CD4-positive, alpha-beta memory T cell (primary cell): ENCODE measurements at places on chromosomes 16 and 17.

DNA sequence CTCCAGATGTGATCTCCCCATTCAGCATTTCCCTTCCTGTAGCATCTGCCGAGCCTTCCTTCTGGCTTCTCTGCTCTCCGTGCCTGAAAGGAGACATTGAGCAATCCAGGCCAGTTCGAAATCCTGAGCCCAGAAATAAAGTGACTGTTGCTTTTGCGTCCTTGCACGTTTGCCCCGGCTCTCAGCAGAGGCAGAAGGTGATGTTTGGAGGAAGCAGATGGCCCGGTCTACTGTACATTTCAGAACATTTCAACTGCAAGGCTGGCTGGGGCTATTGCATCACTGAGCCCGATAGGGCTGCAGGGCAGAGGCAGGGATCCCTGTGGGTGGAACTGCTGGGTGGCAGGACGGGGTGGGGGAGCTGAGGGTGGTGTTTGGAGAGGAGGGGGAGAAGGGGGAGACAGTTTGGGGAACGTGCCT lies 29.4 kb downstream of the IRF8 start:
- no peak for DNase-seq

DNA sequence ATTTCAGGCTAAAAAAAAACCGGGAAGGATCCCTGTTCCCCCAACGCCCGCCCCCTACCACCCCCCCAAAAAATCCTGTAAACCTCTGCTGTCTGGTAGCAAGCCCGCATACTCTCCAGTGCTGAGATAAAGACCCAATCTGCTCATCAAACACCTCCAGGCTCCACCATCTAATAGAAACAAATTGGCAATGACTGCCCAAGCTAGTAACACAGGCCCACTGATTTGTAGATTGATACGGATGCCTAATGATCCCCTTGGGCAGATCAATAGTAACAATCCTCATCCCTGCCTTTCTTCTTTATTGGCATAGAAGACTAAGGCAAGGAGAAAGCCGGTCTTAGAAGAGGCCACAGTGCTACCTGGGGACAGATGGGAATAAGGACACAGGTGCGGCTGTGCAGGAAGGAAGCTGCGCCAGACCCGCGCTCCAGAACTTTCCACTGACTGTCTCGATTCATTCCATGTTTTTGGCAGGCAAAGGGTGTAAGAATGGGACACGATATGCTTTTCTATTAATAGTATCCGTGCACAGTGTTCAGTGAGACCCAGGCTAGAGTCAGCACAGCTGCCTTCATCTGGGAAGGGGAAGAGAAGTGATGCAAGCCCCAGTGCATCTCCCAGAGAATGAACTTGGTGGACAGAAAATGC lies 407.6 kb upstream of the PSMD7 start:
- no peak for DNase-seq

DNA sequence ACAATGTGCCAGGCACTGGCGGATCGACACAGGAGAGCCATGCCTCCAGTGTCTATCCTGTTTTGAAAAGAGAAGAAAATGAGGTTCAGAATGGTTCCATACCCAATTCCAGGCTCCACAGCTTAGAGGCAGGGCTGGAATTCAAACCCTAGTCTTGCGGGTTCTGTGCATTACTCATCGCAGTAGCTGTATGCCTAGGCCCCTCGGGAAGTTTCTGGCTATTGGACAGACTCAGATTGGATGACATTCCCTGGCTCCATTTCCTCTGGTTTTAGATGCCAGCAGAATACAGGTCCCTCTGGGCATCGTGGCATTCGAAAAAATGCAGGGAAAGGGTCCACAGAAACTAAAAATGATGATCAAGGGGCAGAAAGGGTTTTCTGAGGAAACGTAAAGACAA lies 184.7 kb downstream of the COPRS start:
- DNase-seq = no peak

DNA sequence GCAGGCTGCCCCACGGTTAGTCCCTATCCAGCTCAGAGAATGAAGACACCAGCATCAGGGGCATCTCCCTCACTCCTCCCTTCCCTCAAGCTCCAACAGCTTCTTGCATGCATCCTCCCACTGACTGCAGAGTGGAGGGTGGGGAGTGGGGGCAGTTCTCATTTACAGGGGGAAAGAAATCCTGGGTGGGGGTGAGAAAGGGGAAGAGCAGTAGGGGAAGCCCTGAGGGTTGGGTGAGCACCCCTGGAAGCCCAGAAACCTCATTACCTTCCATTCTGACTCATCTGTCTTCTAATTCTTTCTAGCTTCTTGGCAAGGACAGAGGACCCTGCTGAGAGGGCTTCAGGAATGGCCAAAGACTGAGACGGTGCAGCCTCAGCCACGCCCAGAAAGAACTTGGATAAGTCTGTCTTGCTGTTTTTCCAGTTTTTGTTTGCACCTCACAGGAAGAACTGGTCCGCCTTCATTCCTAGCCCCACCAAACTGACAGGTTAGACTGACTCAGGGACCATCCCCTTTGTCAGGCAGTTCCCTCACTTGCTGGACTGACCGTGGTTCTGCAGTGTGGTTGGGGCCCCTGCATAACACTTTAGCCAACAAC lies 52.5 kb upstream of the WSB1 start:
- no peak for DNase-seq

DNA sequence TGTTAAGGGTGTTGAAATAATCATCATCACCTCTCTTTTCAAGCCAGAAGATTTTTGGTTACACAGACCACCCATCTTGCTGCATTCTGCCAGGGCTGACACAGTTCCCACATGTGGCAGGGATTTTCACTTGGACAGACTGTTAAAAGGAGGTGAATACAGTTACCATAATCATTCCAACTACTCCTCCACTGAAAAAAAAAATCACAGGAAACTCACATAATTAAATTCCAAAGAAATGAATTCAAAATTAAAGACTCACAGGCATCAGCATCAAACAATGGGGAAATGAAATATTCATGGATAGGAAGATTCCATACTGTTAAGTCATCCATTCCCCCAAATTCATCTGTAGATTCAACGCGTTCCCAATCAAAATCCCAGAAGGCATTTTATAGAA lies 209.4 kb downstream of the MRTFB start:
- no peak for DNase-seq

GRCh38 chr17:8345052-8345690 lies 5.5 kb downstream of the ODF4 start:
- DNase-seq = no peak

- no peak for DNase-seq
These were observed 90.7 kb downstream of the CDH8 start for GRCh38 chr16:61945511-61945910.

DNA sequence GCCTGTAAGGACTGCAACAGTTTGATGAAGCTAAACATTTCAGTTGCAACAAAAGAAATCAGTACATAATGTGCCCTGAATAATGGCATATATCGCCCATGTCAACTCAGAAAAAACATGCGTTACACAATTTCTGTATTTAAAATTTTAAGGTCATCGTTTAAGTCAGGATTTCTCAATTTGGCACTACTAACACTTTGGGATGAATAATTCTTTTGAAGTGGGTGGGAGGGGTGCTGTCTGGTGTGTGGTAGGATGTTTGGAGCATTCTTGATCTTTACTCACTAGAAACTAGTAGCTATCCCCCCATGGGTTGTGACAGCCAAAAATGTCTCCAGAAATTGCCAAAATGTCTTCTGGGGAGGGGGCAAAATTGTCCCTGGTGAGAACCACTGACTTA lies 50.7 kb upstream of the CNTNAP4 start:
- DNase-seq = no peak

- no peak for DNase-seq
These were observed 10.1 kb downstream of the METRNL start for GRCh38 chr17:83089328-83090132.

DNA sequence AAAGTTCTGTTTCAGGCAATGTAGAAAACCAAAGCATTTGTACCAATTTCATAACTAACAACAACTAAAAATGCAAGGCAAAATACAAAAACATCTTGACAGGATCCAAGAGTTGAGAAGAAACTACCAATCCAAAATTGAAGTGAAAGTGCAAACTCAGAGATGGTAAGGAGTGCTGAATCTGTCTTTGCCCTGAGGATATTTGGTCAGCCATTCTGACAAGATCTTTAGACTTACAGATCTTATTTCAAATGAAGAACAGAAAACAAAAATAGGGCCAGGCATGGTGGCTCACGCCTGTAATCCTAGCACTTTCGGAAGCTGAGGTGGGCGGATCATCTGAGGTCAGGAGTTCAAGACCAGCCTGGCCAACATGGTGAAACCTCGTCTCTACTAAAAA lies 412.8 kb downstream of the ZFHX3 start:
- no peak for DNase-seq

DNA sequence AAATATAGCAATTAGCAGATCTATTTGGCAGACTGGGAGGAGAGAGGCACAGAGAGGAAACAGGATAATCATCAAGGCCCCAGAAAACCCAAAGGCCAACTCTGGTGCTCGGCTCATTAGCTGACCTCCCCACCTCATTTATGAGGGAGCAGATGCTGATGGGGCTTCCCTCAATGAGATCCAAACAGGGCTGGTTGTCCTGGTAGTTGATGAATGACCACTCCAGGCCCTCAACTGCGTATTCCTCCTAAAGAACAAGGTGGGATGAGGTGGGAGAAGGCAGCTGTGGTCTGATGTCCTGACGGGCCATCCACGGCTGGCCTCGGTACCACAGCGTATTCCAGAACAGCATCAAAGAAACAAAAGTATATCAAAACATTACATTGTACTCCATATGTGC lies 20.8 kb downstream of the ZNHIT3 start:
- no peak for DNase-seq

DNA sequence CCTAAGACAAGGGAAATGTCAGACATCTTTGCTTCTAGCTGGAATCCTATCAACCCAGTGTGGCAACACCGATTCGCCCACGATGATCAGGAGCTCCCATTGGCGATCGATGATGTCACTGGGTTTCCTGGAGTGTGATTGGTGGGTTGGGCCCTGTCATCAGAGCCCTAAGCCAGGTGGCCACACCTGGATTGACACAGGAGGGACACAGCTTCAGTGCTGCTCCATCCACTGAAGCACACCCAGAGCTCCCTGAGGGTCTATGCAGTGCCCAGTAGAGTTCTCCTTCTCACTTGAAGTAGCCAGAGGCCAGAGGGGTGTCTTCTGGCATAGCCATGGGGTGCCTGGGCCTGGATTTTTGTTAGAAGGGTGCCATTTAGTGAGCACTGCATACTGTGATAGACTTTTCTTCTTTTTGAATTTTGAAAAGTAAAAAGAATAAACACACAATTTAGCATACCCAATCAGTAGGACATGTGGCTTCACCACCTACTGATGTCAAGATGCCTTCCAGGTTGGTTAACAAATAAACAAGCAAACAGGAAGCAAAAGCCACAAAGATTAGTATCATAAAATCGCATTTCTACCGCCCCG lies 77.6 kb downstream of the CMIP start:
- DNase-seq = peak; percentile 64

DNA sequence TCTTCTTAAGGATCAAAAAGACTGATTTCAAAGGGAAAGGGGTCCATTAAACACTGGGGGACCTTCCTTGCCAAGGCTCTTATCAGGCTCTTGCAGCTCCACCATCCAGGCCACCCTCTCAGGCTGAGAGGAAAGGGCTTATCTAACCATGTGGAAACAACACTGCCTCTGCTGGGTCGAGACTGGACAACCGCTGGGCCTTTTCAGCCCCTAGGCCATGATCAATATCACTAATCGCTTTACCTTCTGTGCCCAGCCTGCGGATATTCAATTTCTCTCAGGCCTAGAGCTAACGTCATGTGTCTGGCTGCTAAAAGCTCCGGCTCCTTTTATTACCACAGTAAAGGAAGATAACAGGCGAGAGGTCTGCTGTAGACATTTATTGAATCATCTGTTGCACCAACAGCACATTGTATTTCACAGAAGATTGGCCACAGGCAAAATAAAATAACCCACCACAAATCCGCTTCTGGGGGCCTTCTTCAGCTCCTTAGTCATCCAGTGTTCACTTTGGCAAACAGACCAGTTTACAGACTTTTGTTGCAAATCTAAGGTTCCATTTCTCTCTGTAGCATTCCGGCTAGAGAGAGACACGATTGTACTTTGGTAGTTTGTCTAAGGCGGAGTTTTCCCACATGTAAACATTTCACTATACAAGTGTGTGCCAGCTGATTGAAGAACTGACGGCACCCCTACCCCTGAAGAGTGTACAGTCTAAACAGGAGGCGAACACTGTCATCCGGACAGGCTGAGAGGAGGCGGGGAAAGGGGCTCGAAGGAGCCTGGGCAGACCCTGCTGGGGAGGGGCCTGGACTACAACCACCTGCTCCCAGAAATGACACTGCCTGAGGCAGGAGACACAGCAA lies 13.9 kb downstream of the CYB561 start:
- DNase-seq = no peak

DNA sequence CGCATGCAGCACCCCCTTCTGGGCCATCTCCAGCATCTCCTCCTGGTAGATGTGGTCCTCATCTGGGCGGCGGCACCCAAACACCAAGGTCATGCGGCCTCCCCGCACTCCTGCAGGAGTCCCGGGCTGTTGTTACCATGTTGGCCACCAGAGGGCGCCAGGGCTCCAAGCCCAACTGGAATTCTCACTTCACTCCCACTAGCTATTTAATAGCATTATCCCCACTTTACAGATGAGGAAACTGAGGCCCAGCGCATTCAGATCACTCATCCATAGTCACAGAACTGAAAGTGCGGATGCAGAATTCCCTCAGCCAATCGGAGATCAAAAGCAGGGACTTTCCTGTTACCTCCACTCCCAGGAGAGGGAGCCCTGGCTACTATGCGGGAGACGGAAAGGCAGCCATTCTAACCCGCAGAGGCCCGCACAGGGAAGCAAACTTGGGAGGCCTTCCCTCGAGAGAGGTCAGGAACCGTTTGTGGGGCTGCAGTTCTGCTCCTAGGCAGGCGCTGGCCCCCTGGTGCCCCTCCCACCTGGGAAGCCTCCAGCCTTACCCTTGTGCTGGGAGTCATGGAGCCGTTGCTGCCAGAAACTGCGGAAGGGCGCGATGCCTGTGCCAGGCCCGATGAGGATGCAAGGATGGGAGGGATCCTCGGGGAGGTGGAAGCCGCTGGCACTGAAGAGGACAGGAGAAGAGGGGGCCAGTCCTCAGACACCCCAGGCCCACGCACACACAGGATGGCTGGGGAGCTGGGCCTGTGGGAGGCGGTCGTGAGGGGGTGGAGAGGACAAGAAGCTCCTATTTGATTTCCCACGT lies 40.1 kb downstream of the NOS2 start:
- peak; percentile 63 for DNase-seq

DNA sequence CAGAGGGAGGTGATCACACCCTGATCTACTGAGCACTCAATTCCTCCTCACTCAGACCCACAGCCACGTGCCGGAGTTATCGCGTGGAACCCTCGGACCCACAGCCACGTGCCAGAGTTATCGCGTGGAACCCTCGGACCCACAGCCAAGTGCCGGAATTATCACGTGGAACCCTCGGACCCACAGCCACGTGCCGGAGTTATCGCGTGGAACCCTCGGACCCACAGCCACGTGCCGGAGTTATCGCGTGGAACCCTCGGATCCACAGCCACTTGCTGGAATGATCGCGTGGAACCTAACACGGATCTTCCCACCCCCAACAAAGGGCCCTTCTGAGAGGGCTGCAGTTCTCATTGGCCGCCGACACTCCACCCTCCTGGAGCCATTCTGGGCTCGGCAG lies 97.7 kb downstream of the PGS1 start:
- no peak for DNase-seq
